Coronary artery (tissue), 2 donors: ENCODE measurements at places on chromosomes 3 and 15.

DNA sequence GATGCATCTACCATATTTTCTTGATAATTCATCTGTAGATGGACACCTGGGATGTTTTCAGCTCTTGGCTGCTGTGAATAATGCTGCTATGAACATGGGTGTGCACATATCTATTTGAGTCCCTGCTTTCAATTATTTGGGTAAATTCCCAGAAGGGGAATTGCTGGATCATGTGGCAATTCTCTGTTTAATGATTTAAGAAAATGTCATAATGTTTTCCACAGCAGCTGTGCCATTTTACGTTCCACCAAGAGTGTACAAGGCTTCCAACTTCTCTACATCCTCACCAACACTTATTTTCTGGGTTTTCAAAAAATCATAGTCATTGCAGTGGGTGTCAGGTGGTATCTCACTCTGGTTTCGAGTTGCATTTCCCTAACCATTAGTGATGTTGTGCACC, 64.4 kb downstream of the NSMCE3 start:
- DNase-seq, result no peak

DNA sequence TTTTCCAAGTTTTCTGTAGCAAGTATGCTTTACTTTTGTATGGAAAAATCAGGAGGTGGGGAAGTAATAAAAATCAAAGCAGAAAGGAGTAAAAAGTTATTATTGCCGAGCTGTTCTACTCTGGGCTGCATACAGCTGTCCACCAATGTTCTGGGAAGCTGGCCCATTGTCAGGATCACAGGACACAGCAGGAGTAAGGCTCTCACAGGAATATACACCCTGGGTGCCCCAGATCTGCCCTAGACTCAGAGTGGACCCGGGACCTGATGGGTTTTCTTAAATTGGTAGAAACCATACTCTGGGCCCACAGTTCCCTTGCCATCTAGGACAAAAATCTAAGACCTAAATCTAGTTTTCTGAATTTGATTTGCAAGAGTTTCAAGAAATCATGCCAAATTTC, 60.4 kb downstream of the TNIK start:
- no peak for DNase-seq

- peak; percentile 57 for DNase-seq
Observed at GRCh38 chr15:100726070-100726420, 123.7 kb downstream of the ASB7 start.

DNA sequence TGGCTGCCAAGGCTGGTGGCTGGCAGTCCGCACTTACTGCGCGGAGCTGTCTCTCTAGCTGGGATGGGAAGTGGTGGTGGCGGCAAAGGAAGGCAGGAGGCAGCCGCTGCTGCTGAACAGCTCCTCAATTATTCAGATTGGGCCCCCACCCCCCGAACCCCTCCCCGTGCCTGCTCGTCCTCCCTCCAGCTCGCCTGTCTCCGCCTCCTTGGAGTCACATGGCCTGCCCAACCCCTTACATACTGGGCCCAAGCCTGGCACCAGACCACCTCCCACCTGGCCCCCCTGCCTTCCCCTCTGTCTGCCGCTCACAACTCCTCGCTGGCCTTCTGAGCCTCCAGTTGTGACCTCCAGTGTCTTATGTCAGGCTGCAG, at the start of gene SLC7A14:
Gene SLC7A14 (minus strand): TSS at position 139 of the 374 bp plus-strand sequence. CDS start 59,139 bp downstream, outside the sequence.
- no peak for DNase-seq

- no peak for DNase-seq
Observed at GRCh38 chr15:55846116-55846707, 103.3 kb upstream of the PRTG start.

GRCh38 chr3:101722394-101723173, 1.8 kb upstream of the CEP97 start:
- no peak for DNase-seq

DNA sequence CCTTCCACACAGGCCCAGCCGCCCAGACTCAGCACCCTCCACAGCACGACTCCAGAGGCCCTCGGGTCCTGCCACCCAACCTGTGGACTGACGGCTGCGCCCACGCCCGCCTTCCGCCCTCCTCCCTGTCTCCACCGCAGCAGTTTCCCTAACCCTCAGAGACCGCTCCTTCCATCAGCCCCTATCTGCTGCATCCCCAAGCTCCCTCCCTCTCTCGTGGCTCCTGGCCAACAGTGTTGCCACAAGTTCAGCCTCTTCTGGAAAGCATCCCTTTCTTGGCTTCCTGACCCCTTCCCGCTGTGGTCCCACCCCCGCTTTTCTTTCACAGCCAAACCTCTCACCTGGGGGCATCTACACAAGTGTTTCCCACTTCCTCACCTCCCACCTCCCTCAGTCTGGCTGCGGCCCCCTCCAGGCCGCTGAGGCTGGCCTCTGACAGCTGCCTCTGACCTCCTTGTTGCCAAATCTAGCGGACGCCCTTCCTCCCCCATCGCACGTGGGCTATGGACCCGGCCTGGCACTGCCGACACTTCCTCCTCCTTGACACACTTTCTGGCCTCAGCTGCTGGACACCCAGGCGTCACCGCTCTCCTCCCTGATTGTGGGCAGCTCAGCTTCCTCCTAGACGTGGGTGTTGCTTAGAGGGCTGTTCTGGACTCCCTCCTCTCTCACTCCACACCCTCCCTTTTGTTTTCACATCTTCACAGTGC, 168.8 kb upstream of the TLE3 start:
- DNase-seq, result peak; percentile 86

- DNase-seq, result no peak
Observed at GRCh38 chr3:161893972-161894371, 397.4 kb downstream of the OTOL1 start.

GRCh38 chr3:65979731-65980130, 59.0 kb downstream of the MAGI1 start:
- no peak for DNase-seq

- DNase-seq, result no peak
Observed at GRCh38 chr3:155192957-155193746, 100.3 kb downstream of the STRIT1 start.

DNA sequence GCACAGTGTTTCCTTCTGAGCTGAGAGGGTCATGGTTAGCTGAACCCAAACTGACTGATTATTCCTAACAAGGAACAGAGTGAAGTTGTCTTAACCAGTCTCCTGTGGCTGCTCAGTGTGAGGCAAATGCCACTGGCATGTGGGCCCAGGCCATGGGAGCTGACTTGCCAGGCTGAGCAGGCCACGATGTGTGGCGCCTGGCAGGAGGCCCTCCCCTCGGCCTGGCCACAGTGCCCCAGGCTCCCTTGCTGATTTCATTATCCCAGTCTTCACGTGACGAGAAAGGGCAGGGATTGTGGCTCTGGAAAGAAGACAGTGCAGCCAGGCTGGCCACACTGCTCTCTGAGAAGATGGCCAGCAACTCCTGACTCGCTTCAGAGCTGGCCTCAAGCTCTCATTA, 58.8 kb downstream of the SLCO2A1 start:
- no peak for DNase-seq

- DNase-seq, result no peak
Observed at GRCh38 chr3:53238051-53238850, 17.6 kb downstream of the TKT start.

DNA sequence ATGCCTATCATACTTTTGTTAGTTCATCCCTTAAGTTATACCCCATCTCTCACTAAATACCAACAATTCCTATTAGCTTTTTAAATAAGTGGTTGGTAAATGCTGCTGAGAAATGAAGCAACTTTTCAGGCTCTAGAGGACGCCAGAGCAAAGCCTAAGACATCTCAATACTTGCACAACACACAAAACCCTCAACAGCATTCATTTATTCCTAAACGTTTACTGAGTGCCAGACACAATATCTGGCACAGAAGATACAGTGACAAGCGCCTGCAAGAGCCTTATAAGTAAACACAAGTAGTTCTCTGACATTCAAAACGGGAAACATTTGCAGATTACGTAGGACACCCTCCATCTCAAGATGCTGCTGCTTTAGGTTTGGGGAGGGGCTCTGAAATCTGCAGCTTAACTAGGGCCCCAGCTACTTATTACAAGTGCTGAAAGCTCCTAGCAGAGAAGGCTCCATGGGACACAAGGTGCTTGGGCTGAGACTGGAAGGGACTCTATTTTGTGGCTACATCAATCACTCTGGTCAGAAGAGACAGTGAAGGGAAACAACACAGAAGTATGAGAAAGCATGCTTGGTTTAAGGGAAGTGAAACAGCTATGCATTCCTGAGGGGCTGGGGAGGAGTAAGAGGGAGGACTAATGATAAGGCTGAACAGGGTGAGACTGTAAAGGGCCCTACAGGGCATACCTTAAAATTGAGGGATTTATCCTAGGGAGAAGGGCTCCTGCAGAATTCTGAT, 311.3 kb downstream of the PLCL2 start:
- no peak for DNase-seq

GRCh38 chr15:46297766-46298165, 662.9 kb downstream of the SQOR start:
- no peak for DNase-seq

GRCh38 chr15:74842581-74843444, at the start of gene ULK3:
Gene ULK3, minus strand, starts transcription at chr15:74843156. Its CDS starts 51 bp downstream, at chr15:74843105.
- DNase-seq, result peak; percentile 92

GRCh38 chr3:150410311-150411105, 2.4 kb downstream of the TSC22D2 start:
- DNase-seq, result peak; percentile 80

GRCh38 chr3:52270252-52270754, 8.1 kb downstream of the WDR82 start:
- no peak for DNase-seq

DNA sequence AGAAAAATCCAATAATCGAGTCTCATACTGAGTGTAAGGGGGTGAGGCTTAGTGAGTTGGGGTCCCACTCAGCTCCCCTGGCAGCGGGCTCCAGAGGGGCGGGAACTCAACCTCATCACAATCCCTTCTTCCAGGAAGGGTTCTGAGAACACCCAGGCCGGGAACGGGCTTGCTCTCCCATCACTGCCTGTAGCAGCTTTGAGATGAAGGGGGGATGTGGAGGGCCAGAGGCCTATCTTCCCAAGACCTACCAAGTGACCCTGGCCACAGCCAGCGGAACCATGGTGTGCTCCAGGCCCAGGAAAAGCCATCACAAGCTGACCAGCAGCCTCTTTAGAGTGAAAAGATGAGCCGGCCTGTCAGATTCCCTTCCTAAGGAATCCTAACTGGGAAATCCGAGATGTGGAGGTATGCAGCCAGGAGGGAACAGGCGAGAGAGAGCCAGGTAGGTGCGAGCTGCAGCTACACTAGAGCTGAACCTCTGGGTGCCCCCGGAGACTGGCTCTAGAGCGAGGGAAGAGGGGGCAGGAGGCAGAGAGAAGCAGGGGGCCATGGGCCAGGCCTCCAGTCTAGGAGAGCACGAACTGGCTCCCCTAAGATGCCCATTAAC, 18.5 kb downstream of the GRAMD2A start:
- no peak for DNase-seq

- DNase-seq, result no peak
Observed at GRCh38 chr3:125552401-125552800, 32.4 kb upstream of the SNX4 start.

DNA sequence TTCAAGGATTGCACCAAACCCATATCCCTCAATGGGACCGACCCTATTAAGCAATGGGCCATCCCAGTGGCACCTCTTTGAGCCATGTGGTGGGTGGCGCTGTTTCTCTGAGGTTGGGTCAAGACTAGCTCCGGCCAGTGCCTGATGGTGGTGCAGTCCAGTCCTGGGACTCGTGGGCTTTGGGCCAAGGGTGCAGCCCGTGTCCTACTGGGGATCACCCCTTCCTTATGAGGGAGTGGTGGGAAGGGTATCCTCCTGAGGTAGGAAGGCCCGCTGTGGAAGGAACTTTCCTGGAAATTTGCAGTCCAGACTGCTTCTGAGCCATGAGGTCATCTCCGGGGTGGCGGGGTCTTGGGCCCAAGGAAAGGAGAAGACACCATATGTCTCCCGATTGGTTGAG, 231.6 kb downstream of the SNRPN start:
- DNase-seq, result no peak

- no peak for DNase-seq
Observed at GRCh38 chr15:60535743-60536142, 56.8 kb upstream of the ICE2 start.

DNA sequence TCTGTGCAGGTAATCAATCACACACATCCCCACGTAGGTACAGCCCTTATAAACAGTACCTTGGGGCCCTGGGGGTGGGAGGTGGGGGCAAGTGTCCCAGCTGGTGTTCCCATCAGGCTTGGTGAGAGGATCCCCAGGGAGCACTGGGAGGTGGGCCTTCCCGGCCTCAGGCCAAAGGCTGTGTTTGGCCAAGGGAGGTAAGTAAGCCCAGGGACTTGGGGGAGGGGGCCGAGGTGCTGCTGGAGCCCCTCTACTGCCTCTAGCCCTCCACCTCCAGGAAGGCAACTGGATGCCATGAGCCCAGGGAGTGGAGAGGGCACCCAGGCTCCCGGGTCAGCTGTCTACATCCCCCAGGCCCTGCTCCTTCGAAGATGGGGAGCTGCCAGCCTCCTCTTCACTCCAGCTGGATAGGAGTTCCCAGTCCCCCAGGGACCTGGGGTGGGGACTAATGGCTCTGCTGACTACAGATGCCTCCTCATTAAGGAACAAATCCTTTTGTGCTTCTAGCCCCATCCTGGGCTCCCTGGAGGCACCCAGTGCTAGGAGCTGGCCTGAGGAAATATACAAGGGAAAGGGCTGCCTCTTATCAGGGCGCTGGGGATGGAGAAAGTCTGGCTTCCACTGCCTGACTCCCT, 33.1 kb downstream of the RNU5B-1 start:
- no peak for DNase-seq

- no peak for DNase-seq
Observed at GRCh38 chr3:89802881-89803280, 695.5 kb downstream of the EPHA3 start.

DNA sequence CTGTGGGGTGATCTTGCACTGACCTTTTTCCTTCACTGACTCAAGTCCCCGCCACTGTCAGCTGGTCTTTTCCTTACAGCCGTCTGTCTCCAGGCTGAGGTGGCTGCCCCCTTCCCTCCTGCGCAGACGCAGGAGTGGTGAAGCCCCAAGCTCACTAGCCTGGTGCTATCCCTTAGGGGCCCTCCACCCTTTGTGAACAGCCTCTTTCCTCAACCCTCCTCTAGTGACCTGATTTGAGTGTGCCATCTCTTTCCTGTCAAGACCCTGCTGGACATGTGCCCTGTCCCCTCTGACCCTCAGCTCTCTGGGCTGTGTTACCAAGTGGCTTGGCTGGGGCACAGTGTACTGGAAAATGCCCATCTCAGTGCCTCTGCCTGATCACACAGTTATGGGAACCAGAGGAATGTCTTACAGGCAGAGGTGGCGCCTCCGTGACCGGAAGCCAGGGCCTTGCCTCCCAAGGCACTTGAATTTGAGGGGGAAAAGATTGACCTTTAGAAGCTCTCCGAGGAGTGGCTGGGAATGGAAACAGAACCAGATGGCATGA, 8.7 kb downstream of the KBTBD13 start:
- peak; percentile 87 for DNase-seq
